OCI-LY7 (cell line): ENCODE measurements at places on chromosomes 3 and 15. TPM values are rescaled to one million over a fixed set of nuclear protein-coding genes. Genes with fewer than 3 reads are reported as not detected.

Gene NT5DC2
- total RNA-seq, result 110 and 118 TPM in 2 replicates

DNA sequence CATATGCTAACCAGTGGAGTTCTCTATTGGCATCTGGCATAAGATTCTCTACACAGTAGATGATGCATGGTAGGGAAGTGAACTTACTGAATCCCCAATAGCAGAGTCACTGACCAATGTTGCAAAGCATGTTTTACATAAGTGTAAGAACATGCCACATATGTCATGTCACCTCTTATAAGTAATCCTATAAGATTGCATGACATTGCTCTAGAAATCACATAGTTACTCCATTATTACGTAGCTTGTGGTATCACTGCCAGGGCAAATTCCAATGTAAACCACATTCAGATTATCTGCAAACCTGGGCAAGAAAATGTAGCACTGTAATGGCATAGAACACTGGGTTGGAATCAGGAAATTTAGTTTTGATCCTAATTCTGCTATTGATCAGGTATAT lies 198.2 kb upstream of the UMPS start:
- no peak for DNase-seq

- DNase-seq, result no peak
Observed at GRCh38 chr15:44718180-44718926, 7.0 kb downstream of the B2M start.

DNA sequence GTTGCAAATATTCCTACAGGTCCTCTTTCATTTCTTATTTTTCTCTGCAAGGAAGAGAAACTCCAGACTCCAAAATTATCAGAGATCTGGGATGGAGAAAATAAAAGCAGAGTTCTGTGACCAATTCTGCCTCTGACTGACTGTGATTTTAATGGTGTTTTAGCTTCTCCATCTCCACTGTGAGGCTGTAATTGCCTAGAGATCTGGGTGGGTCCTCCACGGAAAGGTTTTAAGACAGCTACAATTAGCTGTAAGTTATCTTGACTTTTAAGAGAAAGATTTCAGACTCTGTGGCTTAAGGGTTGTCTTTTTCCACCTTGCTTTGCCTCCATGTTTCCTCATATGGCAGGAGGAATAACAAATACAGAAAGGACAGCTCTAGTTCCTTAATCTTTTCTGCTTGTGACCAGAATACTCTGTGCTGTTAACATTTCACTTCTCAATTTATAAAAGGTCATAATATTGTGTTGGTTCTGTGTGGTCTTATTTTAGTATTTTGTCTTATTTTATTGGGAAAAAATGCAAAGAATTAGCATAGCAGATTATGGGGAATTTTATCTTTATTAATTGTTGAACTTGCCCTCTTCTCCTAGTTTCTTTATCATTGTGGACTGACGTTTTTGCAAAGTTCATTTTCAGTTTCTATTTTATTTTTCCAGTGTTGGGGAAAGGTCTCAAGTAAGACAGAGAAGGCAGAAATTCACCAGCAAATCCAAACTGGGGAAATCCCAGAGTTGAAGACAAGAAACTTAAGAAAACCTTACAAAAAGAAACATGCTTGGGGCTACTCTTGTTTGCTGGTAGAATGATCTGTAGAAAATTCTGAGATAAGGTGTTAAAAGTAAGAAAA lies 157.9 kb downstream of the RAP2B start:
- DNase-seq, result no peak

GRCh38 chr3:136856665-136857064 lies 5.3 kb upstream of the NCK1 start:
- no peak for DNase-seq

GRCh38 chr3:105674437-105675065 lies 194.3 kb downstream of the CBLB start:
- no peak for DNase-seq

Gene DISP2
- 0.25 and 0.26 TPM in 2 replicates for total RNA-seq

Gene TUSC7
- not detected in 2 replicates for total RNA-seq

GRCh38 chr15:74997141-74997540 lies 1.8 kb downstream of the SCAMP5 start:
- DNase-seq, result no peak

DNA sequence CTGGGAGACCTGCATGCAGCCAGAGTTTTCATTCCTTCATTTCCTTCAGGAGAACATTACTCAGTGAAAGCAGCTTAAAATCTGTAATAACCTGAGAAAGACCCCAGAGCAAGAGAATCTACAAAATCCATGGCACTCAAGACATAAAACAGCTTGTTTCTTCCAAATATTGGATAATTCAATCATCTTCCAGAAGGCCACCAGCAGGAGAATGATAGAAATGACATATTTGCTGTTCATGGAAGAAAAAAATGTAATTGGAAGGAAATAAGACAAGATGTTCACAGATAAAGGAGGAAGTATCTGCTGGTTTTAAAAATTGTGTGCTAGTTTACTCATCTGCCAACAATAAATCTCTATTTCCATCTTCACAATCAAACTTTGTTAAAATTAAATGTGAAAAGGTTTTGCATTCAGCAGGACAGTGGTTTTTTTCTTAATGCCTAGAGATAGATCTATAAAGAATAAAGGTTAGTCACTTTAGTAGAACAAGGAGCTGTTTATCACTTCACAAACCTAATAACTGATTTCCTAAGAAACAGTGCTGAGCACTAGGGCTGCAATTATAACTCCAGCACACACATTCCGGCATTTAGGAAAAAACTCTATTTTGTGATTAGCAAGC lies 530.8 kb downstream of the NSUN3 start:
- no peak for DNase-seq

Gene PODXL2
- total RNA-seq, result 15.2 and 16.1 TPM in 2 replicates

Gene ARF4
- 51.9 and 58.0 TPM in 2 replicates for total RNA-seq

- no peak for DNase-seq
Observed at GRCh38 chr15:40460404-40460803, 10.4 kb upstream of the CHST14 start.

- DNase-seq, result no peak
Observed at GRCh38 chr3:111858642-111859041, 423 bp upstream of the PHLDB2 start.

GRCh38 chr3:179655236-179655635 lies 2.4 kb downstream of the USP13 start:
- no peak for DNase-seq

DNA sequence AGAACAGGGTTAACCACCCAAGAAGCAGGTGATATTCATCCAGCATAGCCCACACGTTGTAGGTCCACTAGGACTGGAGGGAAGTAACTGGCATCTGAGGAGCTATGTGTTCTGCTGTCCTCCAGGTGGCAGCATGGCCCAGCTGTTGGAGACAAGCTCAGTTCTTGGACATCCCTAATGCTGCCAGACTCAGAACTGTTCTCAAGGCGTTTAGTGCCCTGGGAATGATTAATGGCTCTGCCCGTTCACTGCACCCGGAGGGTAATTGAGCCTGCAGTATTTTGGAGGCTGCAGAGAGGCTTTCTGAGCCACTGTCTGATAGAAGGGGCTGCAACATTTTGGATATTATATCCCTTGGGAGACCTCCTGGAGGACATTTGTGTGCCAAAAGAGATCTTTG lies 521.3 kb upstream of the SEMA6D start:
- peak; percentile 63 for DNase-seq

- peak; percentile 64 for DNase-seq
Observed at GRCh38 chr3:99023590-99024192, 122.2 kb upstream of the DCBLD2 start.

Gene CIB1
- total RNA-seq, result 54.5 and 66.0 TPM in 2 replicates

Gene SV2B
- total RNA-seq, result 0.13 and 0.15 TPM in 2 replicates

- DNase-seq, result no peak
Observed at GRCh38 chr3:71994906-71995305, 210.0 kb upstream of the PROK2 start.
